ENCODE measurements at places on chromosomes 4 and X. TPM values are rescaled to one million over a fixed set of nuclear protein-coding genes. Genes with fewer than 3 reads are reported as not detected.
A peak's percentile ranks its signal among the peaks of the same experiment; 100 is the strongest.

Gene ELOVL6
- total RNA-seq = 15.0 TPM

DNA sequence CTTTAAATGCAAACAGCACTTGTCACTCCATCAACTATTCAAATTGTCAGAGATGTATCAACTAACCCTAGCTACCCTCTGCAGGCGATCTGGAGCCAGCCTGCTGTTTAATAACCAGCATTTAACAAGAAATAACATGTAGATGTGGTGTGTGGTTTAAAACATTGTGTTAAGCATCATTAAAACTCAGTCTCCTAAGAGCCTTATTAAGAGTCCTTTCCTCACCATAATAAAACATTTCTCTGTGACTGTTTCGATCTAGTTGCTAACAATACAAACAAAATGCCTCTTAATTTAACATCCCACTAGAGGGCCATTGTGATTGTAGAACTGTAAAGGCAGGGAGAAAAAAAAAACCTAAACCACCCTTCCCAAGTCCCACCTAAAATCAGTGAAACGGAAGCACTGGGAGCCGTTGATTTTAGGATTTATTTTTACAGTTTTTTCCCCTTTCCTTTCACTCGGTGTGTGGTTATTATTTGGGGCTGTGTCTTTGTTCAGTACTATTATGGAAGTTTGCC is 708.6 kb downstream of the C4orf33 start:
- DNase-seq = no peak

Gene LDOC1
- total RNA-seq = 6.2 TPM

DNA sequence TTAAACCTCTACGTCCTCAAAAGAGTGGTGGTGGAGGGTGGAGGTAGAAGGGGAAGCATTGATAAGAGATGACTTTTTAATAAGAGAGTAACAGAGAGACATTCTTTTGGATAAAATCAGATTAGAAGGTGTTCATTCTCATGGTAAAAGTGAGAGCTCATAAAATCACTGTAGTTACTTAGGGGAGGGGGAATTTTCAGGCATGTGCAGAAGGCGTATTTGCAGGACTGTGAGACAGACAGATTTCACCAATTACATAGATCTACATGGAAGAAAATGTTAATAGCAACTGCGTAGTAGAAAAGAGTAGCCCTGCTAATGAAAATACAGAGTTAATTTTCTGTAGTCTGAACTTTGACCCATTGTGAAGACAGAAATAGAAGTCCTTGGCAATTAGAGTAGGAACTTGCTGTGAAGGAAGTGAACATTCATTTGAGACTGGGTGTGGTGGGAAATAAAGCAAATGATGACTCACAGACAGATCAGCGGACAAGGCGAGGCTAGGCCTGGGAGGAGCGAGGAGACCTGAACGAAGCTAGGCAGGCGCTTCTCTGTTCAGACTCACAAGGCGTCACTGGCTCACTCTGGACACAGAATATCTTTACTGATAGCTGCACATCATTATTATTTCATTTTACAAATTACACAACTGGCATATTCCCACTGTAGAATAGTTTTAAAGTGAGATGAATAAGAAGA is 57.2 kb upstream of the FAM9C start:
- DNase-seq = peak; percentile 47

- DNase-seq = no peak
Observed at GRCh38 chr4:100828364-100828763, 310.5 kb upstream of the EMCN start.

GRCh38 chr4:101599620-101600019 is 190.9 kb upstream of the BANK1 start:
- no peak for DNase-seq

GRCh38 chr4:38581426-38582106 is 82.4 kb upstream of the KLF3 start:
- no peak for DNase-seq

DNA sequence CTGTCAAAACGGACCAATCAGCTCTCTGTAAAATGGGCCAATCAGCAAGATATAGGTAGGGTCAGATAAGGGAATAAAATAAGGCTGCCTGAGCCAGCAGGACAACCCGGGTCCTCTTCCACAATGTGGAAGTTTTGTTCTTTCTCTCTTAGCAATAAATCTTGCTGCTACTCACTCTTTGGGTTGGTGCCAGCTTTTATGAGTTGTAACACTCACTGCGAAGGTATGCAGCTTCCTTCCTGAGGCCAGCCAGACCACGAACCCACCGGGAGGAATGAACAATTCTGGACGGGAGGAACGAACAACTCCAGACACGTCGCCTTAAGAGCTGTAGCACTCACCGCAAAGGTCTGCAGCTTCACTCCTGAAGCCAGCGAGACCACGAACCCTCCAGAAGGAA is 287.8 kb downstream of the RAPGEF2 start:
- DNase-seq = no peak

DNA sequence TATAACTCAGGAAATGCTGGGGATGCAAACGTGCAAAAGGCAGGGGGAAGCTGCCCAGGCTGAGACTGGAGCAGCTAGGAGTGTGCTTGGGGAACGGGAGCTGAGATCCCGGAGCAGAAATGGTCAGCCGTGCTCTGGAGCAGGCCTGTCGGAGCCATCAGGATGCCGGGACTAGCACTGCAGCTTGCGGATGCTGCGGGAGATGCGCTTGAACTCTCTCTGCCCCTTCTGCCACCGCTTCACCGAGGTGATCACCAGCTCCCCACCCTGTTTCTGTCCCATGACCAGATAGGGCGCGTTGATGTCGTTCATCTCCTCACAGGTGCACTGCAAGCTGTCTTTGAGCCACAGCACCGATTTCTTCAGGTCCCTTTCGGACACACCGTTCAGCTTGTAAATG is 7.6 kb downstream of the SFRP2 start:
- no peak for DNase-seq

GRCh38 chr4:128604840-128605239 is 204.7 kb upstream of the JADE1 start:
- DNase-seq = no peak

Gene ZNF718
- 8.6 TPM for total RNA-seq

Gene ARHGAP6
- not detected for total RNA-seq

All from activated T-helper 2 cell treated with anti-CD3 and anti-CD28 coated beads, Interferon-gamma antibody, Interleukin-2, Interleukin-4, amounts not matched to agents 10 μg/mL and 5 μg/mL and 100 μg/mL, durations not matched to agents 14 hours and 24 hours and 36 hours (primary cell).